MV-4-11 (cell line): ENCODE measurements at places on chromosomes 1 and 21.

- DNase-seq, result no peak
Observed at GRCh38 chr1:241706967-241707366, 54.9 kb downstream of the WDR64 start.

- DNase-seq, result peak; percentile 6
Observed at GRCh38 chr1:211732293-211732980, 57.0 kb upstream of the NEK2 start.

- no peak for DNase-seq
Observed at GRCh38 chr1:68121536-68121935, 71.1 kb upstream of the DIRAS3 start.

DNA sequence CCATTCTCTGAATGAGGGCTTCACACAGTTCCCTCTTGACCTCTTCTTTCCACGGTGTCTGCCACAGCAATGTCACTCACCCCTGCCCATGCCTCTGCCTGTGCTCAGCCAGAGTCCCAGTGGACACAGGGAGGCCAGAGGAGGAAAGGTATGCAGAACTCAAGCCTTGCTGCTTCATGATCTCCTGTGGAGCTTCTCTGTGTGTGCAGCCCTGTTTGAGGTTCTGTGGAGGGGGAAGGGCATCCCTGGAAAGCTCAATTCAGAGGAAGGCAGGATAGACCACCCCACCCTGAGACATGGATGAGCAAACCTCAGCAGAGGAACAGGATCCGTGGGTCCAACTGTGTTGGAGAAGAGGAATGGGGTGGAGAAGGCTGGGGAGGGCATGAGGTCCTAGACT is 2.0 kb downstream of the HCN3 start:
- no peak for DNase-seq

GRCh38 chr1:158040323-158040722 is 46.9 kb downstream of the KIRREL1 start:
- no peak for DNase-seq

GRCh38 chr1:231934797-231935196 is 308.2 kb downstream of the DISC1 start:
- peak; percentile 77 for DNase-seq

DNA sequence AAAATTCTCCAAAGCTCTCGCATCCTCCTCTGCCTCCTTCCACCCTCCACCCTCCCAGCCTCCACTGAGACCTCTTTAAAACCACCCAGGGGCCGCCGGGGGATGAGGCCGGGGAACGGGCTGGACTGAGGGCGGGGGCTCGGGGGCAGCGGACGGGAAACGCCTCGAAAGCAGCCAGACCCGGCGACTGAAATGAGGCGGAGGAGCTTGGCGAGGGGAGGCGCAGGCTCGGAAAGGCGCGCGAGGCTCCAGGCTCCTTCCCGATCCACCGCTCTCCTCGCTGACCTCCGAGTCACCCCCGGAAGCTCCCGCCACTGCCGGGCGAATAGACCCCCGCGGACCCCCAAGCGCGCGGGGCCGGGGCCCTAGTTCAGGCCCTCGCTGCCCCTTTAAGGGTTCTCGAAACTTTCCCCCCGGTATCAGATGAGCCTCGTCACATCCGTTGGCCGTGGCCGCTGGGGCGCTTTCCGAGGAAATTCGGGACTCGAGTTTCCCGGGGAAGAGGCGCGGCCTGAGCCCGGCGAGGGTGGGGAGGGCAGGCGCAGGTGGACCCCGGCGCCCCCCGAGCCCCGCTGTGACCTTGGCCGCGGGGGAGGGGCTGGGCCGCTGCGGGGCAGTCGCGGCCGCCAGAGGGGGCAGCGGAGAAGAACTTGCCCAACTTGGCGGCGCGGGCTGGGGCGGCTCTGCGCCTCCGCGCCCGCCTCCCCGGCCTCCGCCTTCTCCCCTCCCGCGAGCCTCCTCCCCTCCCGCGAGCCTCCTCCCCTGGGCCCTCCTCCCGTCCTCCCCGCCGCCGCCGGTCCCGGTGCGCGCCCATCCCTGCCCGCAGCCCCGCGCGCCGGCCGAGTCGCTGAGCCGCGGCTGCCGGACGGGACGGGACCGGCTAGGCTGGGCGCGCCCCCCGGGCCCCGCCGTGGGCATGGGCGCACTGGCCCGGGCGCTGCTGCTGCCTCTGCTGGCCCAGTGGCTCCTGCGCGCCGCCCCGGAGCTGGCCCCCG is at the start of gene BACE2:
Gene BACE2 (plus strand): TSS at position 813 of the 995 bp plus-strand sequence. CDS start 104 bp downstream, at position 917.
- peak; percentile 42 for DNase-seq

- no peak for DNase-seq
Observed at GRCh38 chr1:168933141-168933805, 173.2 kb upstream of the ATP1B1 start.

DNA sequence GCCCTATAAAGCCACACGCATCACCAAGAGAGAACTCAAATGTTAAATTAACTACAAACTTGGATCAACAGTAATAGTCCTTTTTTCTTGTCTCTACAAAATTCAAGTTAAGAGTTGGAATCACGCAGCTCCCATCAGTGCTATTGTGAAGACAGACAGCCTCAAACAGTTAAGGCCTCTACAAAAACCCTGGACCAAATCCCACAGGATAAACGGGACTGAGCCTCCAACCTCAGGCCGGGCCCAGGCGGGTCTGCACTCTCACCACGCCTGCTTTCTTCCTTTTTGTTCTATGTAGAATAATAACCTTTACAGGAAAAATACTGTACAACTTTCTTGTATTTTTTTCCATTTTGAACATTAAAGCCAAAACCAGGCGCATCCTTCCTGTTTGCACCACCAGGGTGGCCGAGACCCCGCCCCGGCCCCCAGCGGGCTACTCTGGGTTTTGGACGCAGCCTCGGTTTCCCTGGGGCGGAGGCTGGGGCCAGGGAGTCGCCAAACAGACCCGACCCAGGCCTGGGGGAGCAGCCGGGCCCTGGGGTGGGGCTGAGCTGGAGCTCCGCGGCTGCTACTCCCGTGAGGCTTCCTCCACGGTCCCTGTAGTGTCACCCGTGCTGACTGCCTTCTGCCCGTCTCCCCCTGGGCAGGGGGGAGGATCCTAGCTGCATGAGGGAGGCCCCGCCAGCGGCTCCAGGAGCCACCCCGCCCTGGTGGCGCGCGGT is 158.4 kb downstream of the CASZ1 start:
- DNase-seq, result no peak

GRCh38 chr1:62508187-62508758 is 71.4 kb downstream of the USP1 start:
- DNase-seq, result peak; percentile 44

DNA sequence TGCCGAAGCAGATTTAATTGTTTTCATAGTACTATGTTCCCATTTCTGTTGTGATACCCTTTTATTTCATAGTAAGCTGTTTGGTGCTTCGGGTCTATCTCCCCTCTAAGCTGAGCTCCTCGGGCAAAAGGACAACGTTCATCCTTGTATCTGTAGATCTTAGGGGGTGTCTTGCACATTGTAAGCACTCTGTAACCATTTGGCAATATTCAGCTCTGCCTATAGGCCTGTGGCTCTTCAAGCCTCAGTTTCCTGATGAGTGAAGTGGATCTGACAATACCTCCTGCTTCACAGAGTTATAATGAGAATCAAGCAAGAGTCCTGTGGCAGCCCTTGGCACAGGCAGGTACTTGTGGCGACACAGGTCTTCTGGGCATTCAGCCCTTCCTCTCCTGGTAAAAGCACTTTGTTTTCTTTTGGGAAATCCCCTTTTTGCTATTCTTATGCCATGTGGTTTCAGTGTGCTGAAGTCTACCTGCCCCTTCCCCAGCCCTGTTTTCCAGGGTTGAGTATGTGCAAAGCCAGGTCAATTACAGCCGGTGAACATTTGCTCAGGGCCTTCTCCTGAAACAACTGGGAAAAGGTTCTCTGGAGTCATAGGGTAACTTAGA is 8.5 kb upstream of the EXO1 start:
- no peak for DNase-seq
